ENCODE measurements at places on chromosomes 6 and 20.

DNA sequence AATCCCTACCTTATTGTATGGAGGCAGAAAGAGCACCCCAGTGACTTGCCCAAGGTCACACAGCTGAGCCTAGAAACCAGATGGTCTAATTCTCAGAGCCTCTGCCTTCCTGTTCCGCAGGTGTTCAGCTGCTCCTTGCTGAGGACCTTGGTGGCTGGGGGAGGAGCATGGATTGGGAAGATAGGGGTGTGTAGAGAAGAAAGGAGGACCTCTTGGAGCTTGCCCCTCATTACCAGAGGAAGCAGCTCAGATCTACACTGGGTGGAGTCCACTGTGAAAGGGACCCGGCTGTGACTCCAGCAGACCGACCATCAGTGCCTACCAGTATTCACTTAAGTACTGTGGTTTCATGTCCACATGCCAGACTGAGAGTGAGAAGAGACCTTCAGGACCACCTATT lies 15.2 kb downstream of the FOXP4 start:
- DNase-seq = no peak

GRCh38 chr6:109097661-109098060 lies 2.4 kb downstream of the CEP57L1 start:
- no peak for DNase-seq

GRCh38 chr6:28982476-28983266 lies 22.4 kb downstream of the ZNF311 start:
- no peak for DNase-seq

DNA sequence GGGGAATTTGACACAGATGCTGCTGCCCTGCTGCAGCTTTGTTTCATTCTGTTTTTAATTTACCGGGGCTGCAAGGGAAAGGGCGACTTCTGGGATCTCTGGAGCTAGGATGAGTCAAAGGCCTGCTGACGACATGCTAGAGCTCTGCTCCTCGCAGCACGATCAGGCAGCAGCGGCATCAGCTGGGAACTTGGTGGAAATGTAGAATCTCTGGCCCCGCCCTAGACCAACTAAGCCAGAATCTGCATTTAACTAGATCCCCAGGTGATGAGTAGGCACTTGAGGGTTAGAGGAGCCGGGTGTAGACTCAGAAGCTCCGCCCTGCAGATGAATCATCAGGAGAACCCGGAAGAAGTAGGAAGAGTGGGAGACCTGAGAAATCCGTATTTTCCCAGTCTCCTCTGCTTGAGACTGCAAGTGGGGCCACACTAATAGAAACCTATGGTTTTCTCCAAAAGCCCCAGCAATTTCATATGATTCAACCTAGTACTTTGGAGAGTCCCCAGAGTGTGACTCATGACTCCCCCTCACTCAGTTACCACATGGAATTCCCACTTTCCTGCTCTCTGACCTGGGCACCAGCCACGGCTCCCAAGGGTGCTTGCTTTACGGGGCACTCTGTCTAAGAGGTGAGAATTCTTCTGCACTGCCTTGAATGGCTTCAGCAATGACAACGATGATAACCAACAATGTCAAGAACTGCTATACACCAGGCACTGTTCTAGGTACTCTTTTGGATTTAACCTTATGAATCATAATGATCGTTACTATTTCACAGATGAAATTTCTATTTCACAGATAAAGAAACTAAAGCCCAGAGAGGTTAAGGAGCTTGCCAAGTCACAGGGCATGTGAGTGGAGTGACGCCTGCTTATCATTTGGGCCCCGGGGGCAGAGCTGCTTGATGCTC lies 18.1 kb downstream of the TUBB2B start:
- no peak for DNase-seq

- no peak for DNase-seq
Observed at GRCh38 chr6:53962646-53963045, 148.6 kb upstream of the MLIP start.

GRCh38 chr6:157097255-157097955 lies 225.9 kb downstream of the TMEM242 start:
- DNase-seq = peak; percentile 19

GRCh38 chr20:5127204-5127858 lies 523 bp downstream of the CDS2 start:
- DNase-seq = peak; percentile 78

DNA sequence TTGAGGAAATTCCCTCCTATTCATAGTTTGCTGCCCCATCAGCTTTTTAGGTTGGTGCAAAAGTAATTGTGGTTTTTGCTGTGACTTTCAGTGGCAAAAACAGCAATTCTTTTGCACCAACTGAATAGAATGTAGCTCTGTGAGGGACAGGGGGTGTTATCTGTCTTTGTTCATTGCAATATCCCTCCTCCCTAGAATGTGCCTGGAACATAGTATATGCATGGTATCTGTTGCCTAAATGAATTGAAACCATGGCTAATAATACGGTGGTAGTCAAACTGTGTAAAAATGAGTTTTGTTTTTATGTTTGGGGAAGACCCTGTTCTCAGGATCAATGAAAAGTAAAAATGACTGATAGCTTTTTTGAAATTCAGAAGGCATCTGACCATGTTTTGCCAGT lies 45.1 kb downstream of the SCAND1 start:
- no peak for DNase-seq

- no peak for DNase-seq
Observed at GRCh38 chr6:149200282-149200945, 117.1 kb upstream of the TAB2 start.

GRCh38 chr6:52325695-52326471 lies 36.1 kb upstream of the PAQR8 start:
- no peak for DNase-seq

GRCh38 chr6:148530394-148530953 lies 187.8 kb downstream of the SASH1 start:
- no peak for DNase-seq

GRCh38 chr6:10419749-10420545 lies 5.1 kb upstream of the TFAP2A start:
- DNase-seq = no peak

DNA sequence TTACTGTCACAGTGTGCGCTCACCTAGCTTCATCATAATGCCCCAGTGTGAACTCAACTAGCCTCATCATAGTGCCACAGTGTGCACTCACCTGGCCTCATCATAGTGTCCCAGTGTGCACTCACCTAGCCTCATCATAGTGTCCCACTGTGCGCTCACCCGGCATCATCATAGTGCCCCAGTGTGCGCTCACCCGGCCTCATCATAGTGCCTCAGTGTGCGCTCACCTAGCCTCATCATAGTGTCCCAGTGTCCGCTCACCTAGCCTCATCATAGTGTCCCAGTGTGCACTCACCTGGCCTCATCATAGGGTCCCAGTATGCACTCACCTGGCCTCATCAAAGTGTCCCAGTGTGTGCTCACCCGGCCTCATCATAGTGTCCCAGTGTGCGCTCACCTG lies 10.6 kb downstream of the TMEM242 start:
- DNase-seq = peak; percentile 25

All from T-helper 1 cell (primary cell).